ENCODE measurements at places on chromosomes 2 and 18.

DNA sequence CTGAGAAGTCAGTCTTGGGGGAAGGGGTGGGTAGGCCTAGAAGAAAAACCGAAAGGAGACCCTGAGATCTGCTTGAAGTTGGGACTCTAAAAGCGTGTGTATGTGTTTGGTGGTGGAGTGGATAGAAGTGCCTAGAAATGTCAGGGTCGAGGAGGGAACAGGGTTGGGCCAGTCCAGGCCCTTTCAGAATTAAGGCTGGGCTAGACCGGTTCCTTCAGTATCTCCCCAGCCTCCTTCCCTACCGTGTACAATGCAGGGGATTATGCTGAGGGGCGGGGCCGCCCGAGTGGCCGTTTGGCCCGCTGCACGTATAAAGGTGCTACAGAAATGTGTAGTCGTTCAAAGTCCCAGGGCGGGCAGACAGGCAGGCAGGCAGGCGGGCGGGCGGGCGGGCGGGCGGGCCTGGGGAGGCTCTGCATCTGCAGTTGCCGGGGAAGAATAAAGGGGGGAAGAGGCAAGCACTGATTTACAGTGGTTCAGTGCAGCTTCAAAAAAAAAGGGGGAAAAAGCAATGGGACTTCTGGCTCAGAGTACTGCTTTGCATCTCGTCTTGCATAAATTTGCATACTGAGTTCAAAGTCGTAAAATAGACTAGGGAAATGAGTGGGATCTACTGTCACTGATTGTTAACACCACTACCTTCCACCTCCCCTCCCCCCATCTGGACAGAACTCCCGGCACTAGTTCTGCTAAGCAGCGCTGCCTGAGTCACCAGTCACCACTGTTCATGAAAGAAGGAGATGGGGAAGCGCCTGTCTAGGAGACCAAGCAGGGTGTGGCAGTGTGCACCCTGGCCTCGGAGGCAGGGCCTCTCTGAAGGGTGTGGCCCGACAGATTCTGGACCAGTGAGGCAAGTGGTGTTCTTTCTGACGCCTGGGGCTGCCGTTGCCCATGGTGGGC lies 3.6 kb downstream of the IGFBP2 start:
- DNase-seq, result no peak

DNA sequence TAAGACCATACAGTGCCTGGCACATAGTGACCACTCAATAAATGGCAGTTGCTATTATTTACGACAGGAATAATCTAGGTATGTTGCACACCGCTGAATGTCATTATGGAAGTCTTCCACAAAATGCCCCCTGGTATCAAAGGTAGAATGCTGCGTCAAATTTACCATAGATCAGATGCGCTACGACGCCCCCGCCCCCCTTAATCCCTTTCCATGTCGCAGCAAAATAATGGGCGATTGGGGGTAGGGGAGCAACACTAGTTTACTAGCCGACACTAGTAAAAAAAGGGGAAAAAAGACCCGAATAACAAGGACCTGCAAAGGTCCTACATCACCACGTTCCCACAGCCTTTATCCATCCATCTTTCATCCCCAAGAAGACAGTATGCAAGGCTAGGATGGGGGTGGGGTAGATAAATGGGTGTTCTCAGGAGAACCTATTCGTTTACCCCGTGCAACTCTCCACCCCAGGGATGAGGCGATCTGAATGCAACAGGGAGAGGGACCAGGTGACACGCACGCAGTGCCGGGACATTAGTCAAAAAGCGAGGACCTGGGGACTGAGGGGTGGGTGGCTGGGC lies 455 bp downstream of the PREPL start:
- no peak for DNase-seq

DNA sequence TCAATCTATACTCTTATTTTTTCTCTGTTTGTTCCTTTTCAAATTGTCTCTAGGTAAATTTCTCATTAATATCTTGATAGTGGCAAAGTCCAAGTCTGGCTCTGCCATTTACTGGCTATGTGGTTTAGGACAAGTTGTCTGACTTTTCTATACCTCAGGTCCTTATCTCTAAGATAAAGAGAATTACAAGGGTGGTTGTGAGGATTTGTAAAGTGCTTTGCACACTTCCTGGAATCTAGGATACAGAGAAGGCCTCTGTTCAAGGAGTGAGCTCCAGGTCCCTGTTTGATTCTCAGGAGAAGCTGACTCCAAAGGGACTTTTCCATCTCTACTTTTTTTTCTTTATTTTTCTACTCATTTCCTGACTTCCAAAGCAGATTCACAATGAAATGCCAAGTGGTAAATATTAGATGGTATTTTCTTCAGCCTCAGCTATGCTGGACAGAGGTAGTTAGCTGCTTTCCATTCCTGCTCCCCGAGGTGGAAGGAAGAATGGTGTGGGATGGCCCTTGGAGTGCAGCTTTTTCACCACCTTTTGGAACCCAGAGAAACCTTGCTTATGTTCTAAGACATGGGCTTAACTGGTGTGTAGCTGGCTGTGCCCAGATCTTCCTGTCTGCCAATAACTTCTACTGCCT lies 90.5 kb downstream of the GALNT1 start:
- DNase-seq, result no peak

DNA sequence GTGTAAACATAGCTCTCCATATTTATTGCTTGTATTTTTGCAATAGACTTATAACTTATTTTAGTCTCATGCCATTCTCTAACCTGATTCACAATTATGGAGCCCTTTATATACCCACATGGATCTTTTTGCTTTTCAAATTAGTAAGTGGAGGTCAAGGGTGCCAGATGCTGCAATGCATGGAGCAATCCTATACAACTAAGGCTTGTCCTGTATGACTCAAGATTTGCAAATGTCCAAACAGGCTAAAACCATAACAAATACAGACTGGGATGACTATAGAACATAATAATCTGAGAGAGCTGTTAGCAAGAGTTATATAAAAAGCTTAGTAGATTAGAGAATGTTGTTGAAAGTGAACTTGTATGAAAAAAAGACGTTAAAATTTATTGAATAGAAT lies 690.4 kb upstream of the NRXN1 start:
- DNase-seq, result no peak

GRCh38 chr2:229922449-229923386 lies at the start of gene FBXO36:
TSS of gene FBXO36 (plus strand) at chr2:229922503. CDS start at chr2:229922514, 11 bp downstream.
- peak; percentile 97 for DNase-seq

DNA sequence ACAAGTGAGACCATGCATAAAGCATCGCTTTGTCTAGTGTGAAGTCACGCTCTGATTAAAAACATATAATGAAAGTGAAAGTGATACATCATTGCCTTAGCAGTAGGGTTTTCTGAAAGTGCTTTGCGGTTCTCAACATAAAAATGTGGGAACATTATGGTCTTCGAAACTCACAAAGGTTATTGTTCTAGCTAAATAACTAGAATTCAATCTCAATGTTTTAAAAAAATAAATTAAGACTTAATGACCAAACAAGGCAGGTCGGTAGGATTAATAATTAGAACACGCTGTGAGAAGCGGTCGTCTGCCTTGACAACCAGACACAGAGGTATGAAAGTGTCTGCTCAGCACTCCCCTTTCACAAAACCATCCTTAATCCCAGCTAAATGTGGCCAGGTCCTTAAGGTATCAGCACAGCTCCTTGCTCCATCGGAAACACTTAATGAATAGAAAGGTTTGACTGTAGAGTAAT lies 42.2 kb downstream of the KLHL14 start:
- DNase-seq, result no peak

DNA sequence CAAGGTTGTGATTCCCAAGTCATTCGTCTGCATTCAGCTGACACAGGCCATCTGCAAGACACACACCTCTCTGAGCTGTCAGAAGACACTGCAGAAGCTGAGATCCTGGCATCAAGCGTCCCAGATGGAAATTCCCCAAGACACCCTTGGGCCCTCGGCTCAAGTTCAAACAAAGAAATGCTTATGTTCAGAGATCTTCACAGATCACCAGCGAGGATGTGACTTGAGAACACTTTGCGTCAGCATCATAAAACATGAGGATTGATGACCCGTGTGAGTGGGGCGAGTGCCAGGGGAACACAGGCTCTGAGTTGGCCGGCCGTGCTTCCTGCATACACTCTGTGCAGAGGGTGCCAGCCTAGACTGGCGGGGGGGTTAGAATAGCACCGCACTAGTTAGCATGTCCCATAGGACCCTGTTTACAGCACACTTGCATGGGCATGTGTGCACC lies 36.8 kb downstream of the KCNIP3 start:
- DNase-seq, result no peak

DNA sequence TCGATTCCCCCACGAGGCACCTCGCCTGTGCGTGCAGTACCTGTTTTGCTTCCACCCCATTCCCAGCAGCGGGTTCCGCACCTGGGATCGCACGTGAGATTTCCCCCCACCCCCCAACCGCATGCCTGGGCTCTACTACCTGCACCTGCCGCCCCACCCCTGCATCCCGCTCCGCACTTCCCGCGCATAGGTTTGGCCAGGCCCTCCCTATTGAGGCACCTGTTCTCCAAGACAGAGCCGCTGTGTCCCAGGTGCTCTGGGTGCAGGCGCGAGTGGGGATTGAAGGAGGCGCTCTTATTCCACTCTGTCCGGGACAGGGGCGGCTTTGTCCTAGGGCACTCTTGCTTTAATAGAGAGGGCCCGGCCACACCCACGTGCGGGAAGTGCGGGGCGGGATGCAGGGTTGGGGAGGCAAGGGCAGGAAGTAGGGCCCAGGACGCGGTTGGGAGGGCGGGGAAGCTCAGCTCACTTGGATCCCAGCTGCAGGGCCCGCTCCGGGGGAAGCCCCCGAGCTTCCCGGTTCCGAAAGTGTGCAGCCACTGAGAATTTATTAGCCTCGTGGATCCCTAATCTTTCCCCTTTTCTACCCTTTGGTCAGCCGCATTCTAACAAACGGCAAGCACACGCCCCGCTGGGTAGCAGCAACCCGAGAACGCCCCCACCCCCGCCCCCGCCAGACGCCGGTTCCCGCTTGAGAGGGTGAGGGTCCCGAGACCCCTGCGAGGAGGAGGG lies 670 bp upstream of the MOCOS start:
- DNase-seq, result peak; percentile 74

DNA sequence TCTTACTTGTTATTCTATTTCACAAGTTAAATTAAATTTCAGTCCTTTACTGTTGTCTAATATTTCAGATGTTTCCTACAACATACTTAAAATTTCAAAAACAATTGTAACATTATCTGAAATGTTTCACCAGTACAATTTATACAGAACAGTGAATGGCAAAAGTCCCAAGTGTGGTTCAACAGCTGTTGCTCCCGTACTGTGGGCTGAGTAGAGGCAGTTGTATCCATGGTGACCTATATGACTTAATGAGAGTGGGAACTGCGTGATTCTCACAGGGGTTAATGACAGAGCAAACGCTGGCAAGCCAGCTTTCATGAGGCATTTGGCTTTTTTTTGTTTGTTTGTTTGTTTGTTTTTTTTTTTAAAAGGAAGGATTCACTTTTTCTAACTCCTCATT lies 5.3 kb upstream of the PLCL1 start:
- DNase-seq, result no peak

DNA sequence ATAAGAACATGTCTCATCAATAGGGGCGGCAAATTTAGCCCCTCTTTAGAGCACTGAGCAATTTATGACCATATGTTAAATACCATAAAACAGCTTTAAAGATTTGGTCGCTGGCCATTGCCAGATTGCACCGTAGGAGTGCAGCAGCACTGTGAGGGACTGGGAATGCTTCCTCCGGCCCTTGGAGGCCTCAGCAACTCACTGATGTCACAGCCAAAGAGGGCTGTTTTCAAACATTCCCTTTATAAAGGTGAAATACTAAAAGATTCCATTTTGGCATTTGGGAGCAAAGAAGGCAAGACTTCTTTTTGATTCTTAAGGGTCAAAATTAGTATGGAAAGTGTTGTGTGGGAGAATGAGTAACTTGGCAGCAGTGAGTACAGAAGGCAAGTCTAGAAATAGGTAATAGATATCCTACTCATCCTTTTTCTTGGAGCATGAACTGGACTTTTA lies 63.7 kb downstream of the BABAM2 start:
- no peak for DNase-seq

GRCh38 chr2:38105922-38106321 lies 30.0 kb upstream of the CYP1B1 start:
- no peak for DNase-seq

DNA sequence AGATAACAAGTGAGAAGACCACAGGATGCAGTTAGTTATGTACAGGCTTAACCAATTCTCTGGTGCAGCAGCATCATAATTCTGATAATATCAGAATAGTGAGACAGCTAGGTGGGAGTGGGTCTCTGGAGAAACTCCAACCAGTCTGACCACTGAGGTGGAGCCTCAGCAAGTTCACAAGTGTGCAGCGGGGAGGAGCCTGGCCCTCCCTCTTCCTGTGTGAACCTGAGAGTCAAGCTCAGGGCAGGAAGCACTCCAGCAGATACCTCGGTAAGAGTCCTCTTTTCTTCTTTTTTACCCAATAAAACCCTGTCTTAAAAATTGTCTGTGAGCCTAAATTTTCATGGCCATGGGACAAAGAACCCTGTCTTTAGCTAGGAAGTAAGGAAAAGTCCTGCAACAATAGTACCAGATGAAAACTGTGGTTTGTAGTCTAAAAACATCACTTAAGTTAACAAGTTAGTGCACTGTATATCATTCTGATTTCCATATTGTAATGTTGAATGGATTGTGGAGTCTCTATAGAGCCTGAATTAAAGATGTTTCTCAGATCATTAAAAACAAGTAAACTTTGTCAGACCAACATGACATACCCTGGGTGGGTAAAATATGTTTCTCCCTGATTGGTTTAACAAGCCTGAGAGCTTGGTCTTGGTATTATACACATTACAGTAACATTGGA lies 370.8 kb downstream of the TMEM182 start:
- peak; percentile 78 for DNase-seq

- DNase-seq, result no peak
Observed at GRCh38 chr18:36328385-36328858, 30.9 kb downstream of the FHOD3 start.

GRCh38 chr2:201994973-201995638 lies 38.5 kb upstream of the FZD7 start:
- DNase-seq, result no peak

DNA sequence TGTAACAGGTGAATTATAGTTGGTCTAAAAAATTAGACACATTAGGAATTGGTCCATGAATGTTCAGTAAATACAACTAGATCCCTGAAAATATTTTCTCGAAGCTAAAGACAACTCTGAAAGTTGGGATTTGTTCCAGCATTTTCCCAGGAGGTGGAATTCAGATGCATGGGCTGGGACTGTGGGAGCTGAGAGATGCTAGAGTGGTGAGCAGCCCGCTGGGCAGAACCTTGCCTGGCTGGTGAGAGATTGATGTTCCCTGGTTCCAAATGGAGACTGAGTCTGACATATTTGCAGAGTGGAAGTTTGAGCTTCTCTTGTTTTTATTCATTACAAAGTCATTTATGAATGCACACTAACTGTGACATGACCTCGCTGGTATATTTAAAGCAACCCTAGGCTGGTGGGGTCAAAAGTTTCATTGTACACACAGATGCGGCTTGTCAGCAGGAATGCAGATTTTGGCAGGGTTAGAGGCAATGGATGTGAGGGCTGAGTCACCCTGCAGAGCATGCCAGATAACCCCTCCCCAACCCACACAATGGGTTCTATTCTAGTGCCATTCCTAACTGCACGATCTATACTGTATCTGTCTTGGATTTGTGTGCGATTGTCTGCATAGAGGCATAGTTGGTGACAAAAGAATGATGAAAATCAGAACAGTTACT lies 23.5 kb upstream of the TMEM178A start:
- no peak for DNase-seq
